NCI-H526 (cell line): ENCODE measurements at places on chromosomes 6 and 20.

DNA sequence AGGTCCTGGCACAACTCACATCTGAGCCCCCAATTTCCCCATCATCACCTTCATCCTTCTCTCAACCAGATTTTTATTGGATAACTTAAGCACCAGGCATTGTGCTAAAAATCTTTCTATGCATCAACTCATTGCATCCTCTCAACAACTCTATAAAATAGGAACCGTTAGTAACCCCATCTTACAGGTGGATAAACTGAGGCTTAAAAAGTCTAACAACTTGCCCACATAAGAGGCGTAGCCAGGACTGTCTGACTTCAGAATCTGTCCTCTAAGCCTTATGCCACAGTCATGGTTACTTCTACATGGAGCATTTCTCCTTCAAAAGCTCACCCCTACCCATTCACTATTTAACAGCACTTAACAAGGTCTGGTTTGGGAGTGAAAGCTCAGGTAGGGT lies 51.1 kb downstream of the PPP1R16B start:
- no peak for DNase-seq

- no peak for DNase-seq
Measured at GRCh38 chr20:47304287-47304686, 52.2 kb downstream of the ZMYND8 start.

DNA sequence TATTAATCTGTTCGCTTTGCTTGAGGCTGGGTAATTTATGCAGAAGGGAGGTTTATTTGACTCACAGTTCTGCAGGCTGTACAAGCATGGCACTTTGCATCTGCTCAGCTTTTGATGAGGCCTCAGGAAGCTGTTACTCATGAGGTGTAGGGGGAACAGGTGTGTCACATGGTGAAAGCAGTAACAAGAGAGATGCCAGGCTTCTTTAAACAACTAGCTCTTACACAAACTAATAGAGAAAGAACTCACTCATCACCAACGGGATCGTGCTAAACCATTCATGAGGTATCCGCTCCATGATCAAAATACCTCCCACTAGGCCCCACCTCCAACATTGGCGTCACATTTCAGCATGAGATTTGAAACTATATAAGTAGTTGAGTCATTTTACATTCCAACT lies 34.4 kb upstream of the GCLC start:
- DNase-seq: no peak

- DNase-seq: no peak
Measured at GRCh38 chr6:13101409-13101808, 226.9 kb downstream of the TBC1D7 start.

GRCh38 chr6:157400676-157401075 lies 19.7 kb downstream of the ZDHHC14 start:
- DNase-seq: no peak

DNA sequence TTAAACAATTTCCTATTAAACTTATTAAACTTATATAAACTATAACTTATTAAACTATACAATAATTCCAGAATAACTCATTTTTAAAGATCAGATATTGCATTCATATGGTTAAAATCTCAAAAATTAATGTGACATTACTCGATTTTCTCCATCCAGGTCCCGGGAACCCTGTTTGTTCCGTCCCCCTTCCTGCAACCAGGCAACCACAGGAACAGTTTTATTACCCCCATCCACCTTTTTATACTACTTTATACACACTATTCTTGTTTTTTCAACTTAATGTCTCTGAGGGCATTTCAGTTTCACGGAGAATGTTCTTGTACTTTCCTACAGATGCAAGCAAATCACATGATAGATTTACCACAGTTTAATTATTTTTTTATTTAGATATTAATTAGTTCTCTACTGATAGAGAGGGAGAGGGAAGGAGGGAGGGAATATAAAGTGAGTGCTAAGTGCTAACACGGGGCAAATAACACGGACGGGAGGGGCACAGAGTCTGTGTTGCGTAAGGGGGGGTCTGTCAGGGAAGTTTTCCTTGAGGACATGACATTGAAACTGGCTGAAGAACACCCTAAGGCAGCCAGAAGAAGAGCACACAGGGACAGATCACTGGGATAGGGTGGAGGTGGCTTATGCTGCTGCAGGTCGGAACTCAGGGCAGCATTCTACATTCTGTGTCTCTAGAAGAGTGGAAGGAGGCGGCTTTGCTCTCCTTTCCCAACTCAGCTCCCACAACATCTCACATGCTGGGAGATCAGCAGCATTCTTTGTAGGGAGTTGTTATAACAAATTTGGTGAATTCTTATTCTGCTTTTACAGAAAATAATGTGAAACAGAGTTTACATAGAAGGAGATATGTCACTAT lies 225.2 kb downstream of the FOXC1 start:
- DNase-seq: no peak
